Subcutaneous preadipocyte (primary cell): ENCODE measurements at places on chromosomes 12 and 14. TPM values are rescaled to one million over a fixed set of nuclear protein-coding genes. Genes with fewer than 3 reads are reported as not detected.

KLHL28 gene
- total RNA-seq, result 5.7 and 8.1 TPM in 2 replicates

CLEC1A gene
- not detected in 2 replicates for total RNA-seq

NCOR2 gene
- 18.7 and 28.7 TPM in 2 replicates for total RNA-seq

UNG gene
- 19.5 and 26.6 TPM in 2 replicates for total RNA-seq

IFT81 gene
- total RNA-seq, result 11.5 and 14.3 TPM in 2 replicates
